ENCODE measurements at places on chromosomes 1 and 21.

GRCh38 chr1:111236806-111237205 is 9.3 kb downstream of the CHI3L2 start:
- no peak for DNase-seq

DNA sequence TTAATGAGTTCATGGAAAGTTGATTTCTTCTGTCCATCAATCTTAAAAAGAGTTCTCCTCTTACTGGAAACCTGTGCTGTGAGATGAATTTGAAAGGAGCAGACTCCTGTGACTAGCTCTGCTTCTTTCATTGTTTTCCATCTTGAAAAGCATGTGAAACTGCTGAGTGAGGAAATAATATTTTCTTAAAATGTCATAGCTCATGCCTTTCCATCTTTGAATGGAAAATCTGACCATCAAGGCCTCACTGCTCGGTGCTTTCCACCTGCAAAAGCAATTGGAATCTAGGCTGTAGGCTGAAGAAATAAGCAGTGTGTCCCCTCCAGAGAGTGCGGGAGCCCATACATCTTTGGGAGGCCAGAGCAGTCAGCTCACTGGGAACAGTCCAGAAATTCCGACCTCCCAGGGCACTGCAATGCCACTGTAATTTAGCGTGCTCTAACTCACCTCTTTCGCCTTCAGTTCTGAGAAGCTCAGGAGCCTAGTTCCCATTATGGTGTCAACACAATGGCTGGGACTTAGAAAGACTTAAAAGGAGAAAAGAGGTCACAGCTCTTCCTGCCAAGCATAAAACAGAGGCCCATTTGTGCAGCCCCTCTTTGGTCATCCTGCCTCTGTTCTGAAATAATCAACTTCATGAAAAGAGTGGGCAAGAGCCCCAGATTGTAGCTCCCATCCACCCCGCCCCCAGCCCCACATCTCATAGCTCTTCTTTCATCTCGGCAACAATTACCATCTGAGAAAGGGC is 50.4 kb upstream of the F3 start:
- DNase-seq = no peak

GRCh38 chr1:54606096-54606989 is 17.0 kb downstream of the FAM151A start:
- DNase-seq = no peak

- DNase-seq = no peak
These were observed 41.7 kb downstream of the NFIA start for GRCh38 chr1:61124078-61124477.

- no peak for DNase-seq
These were observed 5.9 kb downstream of the EDEM3 start for GRCh38 chr1:184748740-184749139.

DNA sequence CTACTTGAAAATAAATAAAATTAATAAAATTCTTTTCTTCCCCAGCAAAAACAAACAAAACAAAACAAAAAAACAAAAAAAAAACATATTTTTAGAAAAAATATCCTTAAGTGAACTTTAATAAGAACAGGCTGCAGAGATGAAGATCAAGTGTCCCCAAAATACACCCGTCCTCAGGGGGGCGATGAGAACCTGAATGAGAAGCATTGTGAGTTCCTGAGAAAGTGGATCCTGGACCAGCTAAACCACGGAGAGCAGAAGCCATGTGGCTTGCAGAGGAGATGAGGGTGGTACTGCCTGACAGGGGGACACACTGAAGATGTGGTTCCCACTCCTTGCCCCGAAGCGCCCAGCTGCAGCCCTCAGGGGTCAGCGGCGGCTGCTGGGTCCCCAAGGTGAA is 89.3 kb downstream of the ITPKB start:
- no peak for DNase-seq

GRCh38 chr1:95086949-95087533 is 14.3 kb upstream of the ALG14 start:
- no peak for DNase-seq

GRCh38 chr1:43387976-43388599 is 1.5 kb downstream of the MED8 start:
- no peak for DNase-seq

DNA sequence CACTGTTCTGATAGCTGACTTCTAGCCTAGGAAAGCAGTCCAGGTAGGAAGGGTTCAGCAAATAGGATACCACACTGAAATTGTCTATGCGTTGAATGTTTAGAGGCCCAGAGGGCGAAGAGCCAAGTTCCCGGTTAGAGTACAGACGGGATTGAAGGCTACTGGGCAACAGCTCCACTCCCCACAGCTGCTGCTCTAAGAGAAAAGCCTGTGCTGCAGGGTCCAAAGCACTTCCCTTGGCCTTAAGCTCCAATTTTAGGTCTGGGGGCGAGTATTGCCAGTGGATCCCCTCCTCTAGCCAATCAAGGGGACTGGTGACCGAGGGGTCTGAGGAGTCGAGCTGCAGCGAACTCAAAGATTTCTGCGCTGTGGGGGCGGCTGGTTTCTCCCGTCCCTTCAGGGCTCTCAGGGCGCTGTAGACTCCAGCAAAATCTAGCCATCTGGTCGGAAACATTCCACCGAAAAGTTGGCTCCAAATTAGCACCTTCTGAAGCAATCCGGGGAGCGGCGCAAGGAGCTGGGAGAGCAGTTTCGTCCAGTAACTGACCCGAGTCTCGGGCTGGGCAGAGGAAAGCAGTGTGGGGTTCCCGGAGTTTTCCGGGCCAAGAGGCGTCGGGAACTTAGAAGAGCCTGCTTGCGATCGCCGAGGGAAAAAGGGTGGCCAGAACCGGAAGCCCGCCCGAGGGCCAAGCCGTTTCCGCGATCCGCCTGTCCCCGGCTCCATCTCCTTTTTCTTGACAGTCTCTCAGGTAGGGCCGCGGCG is 748 bp downstream of the PPP1R15B start:
- DNase-seq = no peak

DNA sequence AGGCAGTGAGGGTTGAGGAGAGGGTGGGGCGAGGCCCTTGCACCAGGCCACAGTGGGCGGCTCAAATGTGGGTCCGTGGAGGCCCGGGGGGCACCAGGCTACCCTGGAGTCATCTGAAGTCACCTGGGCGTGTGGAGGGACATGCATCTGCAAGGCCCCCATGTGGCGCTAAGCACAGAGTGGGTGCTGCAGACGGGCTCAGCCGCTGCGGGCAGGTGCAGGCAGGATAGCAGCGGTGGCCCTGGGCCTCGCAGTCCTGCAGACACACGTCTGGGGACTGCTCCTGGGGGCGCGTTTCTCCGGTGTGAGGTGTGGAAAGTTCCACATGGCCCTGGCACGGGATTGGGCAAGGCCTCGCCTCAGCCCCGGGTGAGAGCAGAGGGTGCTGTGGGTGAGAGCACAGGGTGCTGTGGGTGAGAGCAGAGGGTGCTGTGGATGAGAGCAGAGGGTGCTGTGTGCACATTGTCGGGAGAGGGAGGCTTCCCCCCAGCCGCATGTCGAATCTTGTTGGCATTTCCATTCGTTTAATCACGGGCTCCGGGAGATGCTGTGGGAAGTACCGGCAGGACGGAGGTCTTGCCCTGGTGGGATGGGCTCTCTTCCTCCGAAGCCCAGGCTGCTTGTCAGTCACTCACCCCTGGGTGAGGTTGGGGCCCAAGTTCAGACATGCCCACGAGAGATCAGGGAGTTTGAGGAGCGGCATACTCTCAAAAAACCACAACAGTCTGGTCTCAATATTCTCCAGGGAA is 46.5 kb downstream of the TP73 start:
- DNase-seq = no peak

GRCh38 chr1:35120458-35121133 is 41.4 kb downstream of the ZMYM1 start:
- DNase-seq = no peak
